ENCODE measurements at places on chromosomes 12 and 14. TPM values are rescaled to one million over a fixed set of nuclear protein-coding genes. Genes with fewer than 3 reads are reported as not detected.

The TARBP2 gene
- 39.3 TPM for total RNA-seq

The SSPN gene
- 9.8 TPM for total RNA-seq

The CDKN3 gene
- 9.5 TPM for total RNA-seq

The AVPR1A gene
- not detected for total RNA-seq

The AHSA1 gene
- total RNA-seq, result 71.1 TPM

The GLIPR1L1 gene
- total RNA-seq, result not detected

The WNT1 gene
- not detected for total RNA-seq

The FOXN4 gene
- total RNA-seq, result not detected

The MYO1H gene
- not detected for total RNA-seq

The GPR84 gene
- total RNA-seq, result not detected

All from fibroblast of lung (primary cell).